ENCODE measurements at places on chromosomes 4 and X.

- no peak for DNase-seq
Measured at GRCh38 chr4:138689593-138689992, 326.0 kb upstream of the NOCT start.

DNA sequence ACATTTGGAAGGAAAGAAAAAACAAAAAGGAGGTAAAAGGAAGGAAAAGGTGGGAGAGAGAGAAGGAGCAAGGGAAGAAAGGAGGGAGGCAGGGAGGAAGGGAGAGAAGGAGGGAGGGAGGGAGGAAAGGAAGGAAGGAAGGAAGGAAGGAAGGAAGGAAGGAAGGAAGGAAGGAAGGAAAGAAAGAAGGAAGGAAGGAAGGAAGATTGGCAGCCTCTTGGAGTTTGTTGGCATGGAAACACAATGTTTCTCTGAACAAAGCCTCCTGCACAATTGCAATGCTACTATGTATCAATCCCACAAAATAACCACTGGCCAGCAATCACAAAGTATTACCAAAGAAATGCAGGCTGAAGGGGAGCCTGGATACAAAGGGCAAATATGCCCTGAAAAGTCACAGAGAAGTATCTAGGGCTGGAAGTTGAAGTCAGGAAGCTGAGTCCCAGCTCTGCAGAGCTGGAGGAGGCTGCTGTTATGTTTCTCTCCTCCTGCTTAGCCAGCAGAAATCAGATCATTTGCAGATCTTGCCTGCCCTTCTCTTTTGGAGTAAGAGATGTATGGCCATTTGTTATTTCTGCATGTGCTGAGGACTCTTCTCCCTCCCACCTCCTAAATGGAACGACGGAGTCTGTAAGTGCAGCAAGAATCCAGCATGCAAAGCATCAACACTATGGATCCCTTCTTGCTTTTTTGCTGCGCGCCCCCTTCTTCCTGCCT, 195.9 kb upstream of the LDB2 start:
- no peak for DNase-seq

- no peak for DNase-seq
Measured at GRCh38 chr4:113057891-113058290, 8.4 kb downstream of the ANK2 start.

GRCh38 chr4:73929278-73929677, 52.5 kb downstream of the PF4 start:
- DNase-seq: no peak

DNA sequence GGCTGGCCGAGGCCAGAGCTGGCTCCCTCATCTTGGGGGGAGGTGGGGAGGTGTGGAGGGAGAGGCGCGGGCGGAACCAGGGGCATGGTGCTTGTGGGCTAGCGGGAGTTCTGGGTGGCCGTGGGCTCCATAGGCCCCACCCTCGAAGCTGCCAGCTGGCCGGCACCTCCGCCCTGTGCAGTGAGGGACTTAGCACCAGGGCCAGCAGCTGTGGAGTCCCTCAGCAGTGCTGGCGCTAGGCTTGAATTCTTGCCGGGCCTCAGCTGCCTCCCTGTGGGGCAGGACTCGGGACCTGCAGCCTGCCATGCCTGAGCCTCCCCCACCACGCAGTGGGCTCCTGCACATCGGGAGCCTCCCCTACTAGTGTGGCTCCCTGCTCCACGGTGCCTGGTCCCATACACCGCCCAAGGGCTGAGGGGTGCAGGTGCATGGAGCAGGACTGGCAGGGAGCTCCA, 603.3 kb downstream of the PCDH18 start:
- DNase-seq: no peak

- no peak for DNase-seq
Measured at GRCh38 chr4:47692691-47693090, 145.2 kb downstream of the CORIN start.

DNA sequence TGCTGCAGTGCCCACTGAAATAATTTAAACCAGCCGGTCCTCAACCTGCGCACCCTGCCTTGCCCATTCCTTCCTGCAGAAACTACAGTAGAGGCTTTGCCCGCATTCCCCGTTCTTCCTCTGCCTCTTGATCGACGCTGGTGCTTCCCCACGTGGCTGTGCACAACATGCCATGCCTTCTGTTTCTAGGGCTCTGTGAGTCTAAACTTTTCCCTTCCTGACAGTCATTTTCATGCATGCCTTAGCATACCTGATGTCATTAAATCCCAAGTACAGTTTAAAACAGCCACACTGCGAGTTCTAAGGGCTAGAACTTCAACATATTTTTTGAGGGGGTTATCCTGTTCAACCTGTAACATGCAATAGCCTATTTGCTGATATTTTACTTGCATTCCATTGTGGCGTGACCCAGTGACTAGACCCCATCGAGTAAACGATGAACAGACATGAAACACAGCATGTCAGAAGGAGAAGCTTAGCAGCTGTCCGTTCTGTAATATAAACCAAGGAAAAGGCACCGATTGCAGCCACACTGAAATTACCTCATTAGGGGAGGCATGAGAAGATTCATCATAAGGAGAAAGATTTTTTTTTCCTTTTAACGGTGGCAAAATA, 232.5 kb downstream of the ARHGAP10 start:
- peak; percentile 33 for DNase-seq

- DNase-seq: no peak
Measured at GRCh38 chr4:3287972-3288570, 4.8 kb upstream of the RGS12 start.

DNA sequence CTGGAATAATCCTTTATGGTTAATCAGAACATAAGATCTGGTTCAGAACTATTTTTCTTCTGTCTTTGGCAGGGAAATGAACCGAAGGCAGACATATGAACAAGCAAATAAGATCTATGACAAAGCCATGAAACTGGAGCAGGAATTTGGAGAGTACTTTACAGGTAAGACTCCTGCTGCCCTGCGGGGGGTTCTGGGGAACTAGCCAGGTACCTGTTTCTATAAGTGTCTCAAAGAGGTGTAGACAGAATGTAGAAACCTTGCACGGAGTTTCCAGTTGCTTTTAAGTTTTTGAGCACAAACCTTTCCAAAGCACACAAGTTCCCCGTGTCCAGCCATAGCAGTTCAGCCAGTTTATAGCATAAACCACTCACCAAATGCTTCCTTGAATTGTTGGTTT, 56.2 kb downstream of the DLG3 start:
- DNase-seq: no peak

- no peak for DNase-seq
Measured at GRCh38 chr4:162469977-162470376, 306.2 kb upstream of the FSTL5 start.

- DNase-seq: no peak
Measured at GRCh38 chr4:37891260-37892159, 626 bp downstream of the TBC1D1 start.

GRCh38 chr4:12260453-12260852, 831.8 kb upstream of the HS3ST1 start:
- DNase-seq: no peak

DNA sequence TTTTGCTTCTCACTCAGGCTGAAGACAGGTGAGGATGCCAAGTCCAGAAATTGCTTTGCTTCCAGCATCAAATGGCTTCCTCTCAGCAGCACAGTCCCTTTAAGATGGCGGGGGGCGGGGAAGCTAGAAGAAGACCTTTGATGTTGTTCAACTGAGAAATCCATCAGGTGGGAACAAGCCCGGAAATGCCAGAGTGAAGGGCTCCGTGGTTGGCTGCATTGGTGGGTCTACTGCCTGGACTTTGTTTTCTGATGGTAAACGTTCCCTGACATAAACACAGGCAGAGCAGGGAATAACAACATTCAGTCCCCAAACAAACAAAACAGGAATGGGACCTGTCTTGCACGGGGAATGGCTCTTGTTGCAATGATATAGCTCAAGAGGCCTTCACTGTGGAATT, 37.3 kb downstream of the APLN start:
- no peak for DNase-seq

DNA sequence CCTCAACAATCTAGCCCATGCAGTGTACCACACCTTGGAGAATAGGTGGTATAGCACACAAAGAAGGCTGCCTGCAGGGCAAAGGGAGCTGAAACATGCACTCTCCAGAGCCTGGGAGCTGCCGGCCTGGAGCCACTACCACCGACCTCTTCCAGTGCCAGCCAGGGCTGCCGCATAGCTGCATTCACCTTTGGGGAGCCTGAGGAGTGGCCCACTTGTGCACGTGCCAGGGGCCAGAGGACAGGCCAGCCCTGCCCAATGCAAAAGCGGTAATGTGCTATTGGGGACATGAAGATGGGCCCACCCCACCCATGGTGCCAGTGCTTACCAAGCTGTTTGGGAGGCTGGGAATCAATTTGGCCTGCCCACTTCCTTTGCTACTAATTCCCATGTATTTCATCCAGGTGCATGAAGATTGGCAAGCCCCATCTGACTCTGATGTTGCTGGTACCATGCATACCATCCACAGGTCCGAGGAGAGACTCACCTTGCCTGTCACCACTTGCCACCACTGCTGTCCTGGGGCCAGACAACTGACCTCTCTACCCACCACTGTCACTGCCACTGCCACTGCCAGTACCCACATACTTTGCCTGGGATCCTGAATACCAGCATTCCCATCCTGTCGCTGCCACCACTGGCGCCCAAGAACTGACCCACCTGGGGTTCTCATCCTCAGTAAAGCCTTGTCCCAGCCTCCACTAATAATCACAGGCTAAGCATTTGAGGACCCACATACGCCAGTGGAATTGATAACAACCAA, 506.9 kb downstream of the MAGEB5 start:
- no peak for DNase-seq

- no peak for DNase-seq
Measured at GRCh38 chr4:105490523-105490922, 16.7 kb upstream of the PPA2 start.

- peak; percentile 52 for DNase-seq
Measured at GRCh38 chrX:93673056-93673868, at the start of gene NAP1L3. TSS of gene NAP1L3 (minus strand) at chrX:93673578. CDS start at chrX:93673304, 274 bp downstream.

DNA sequence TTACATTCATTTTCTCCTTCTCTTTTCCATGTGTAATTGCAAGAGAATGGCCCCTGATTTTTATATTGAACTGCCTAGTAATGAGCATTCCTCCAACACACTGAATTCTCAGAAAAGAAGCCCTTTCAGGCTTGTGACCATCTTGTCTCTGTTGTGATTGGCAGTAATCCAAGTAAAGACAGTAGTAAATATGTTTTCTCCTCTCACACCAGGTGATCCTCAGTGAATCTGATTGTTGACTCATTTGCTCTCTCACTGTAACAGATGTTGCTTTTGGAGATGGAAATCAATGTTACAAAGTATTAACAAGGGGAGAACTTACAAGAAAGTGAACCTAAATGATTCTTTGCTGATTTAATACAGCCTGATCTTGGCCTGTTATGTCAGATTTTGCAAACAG, 271.0 kb downstream of the AFF2 start:
- DNase-seq: no peak

- no peak for DNase-seq
Measured at GRCh38 chrX:71913156-71913950, 2.7 kb downstream of the NHSL2 start.

DNA sequence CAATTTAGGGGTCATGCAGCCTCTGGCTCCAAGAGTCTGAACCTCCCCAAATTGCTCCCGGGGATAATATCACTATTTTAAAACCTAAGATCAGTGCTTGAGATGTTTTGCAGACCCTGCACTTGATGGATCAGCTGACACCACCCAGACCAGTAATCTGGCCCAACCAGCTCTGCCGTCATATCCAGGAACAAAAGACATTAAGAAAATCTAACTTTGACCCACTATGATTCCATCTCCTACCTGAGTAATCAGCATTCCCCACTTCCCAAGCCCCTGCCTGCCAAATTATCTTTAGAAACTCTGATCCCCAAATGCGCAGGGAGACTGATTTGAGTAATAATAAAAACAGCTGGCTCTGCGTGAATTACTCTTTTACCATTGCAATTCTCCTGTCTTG, 34.4 kb upstream of the CCNG2 start:
- DNase-seq: no peak

DNA sequence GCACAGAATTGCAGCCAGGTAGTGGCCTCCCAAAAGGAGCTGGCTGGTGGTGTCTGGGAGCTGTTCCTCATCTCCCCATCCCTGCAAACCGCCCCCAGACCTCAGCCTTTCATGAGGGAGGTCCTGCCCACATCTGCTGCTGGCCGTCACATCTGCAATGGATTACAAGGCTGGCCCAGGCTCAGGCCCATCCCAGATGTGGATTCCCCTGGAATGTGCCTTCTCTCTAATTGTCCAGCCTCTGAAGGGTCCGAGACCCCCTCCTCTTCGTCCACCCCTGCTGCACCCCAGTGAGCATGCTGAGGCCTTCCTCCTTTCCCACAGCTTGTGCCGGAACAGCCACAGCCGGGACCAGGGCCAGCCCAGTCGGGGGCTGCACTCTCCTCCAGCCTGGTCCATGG, 115.0 kb upstream of the NALF2 start:
- DNase-seq: no peak

DNA sequence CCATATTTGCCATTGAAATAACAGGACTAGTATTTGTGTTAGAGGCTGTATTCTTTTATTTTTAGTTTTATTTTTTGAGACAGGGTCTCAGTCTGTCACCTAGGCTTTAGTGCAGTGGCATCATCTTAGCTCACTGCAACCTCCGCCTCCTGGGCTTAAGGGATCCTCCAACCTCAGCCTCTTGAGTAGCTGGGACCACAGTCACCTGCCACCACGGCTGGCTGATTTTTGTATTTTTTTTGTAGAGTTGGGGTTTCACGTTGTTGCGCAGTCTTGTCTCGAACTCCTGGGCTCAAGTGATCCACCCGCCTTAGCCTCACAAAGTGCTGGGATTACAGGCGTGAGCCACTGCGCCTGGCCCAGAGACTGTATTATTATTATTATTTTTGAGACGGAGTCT, 15.3 kb downstream of the TMEM131L start:
- DNase-seq: no peak

- no peak for DNase-seq
Measured at GRCh38 chrX:46576458-46576857, 2.9 kb downstream of the CHST7 start.

DNA sequence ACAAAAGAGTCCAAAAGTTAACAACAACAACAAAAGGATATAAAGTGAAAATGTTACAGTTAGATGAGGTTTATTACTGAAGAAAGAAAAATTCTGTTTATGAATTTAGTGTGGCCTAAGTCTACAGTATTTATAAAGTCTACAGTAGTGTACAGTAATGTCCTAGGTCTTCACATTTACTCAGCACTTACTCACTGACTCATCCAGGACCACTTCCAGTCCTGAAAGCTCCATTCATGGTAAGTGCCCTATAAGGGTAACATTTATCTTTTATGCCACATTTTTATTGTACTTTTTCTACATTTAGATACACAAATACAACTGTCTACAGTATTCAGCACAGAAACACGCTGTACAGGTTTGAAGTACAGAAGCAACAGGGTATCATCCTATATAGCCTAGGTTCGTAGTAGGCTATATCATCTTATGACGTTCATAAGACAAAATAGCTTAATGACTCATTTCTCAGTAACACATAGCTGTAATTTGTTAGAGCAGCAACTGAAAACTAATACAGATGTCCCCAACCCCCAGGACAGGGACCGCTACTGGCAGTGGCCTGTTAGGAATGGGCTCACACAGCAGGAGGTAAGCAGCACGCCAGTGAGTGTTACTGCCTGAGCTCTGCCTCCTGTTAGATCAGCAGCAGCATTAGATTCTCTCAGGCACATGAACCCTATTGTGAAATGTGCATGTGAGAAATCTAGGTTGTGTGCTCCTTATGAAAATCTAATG, 61.3 kb downstream of the CENPC start:
- DNase-seq: no peak

- no peak for DNase-seq
Measured at GRCh38 chr4:182212211-182212761, 30.9 kb upstream of the TENM3 start.

All from left renal cortex interstitium (tissue), 4 donors.